ENCODE measurements at places on chromosomes 6 and 20. TPM values are rescaled to one million over a fixed set of nuclear protein-coding genes. Genes with fewer than 3 reads are reported as not detected.

GRCh38 chr20:25706793-25707192 is 10.1 kb upstream of the ZNF337 start:
- DNase-seq, result no peak
- H3K4me1 ChIP-seq, result no peaks in the 10 kb centered on the region
- H3K36me3 ChIP-seq, result no peaks in the 10 kb centered on the region
- H3K27me3 ChIP-seq, result no peaks in the 10 kb centered on the region

Gene TMEM217
- 3.3 TPM for total RNA-seq

GRCh38 chr20:22431419-22431818 is 153.0 kb downstream of the FOXA2 start:
- H3K4me1 ChIP-seq, result no peaks in the 10 kb centered on the region
- no peaks in the 10 kb centered on the region for H3K36me3 ChIP-seq
- no peak overlapping the region for H3K27ac ChIP-seq
- H3K4me3 ChIP-seq, result no peak overlapping the region
- DNase-seq, result no peak

Gene MMS22L
- 11.9 TPM for total RNA-seq

Gene RAET1L
- not detected for total RNA-seq

- H3K27me3 ChIP-seq, result no peaks in the 10 kb centered on the region
- H3K36me3 ChIP-seq, result no peaks in the 10 kb centered on the region
- no peak overlapping the region for H3K27ac ChIP-seq
- no peak overlapping the region for H3K4me3 ChIP-seq
These were observed 41.4 kb downstream of the MDFI start for GRCh38 chr6:41679696-41680095.

- H3K36me3 ChIP-seq, result no peaks in the 10 kb centered on the region
- H3K27me3 ChIP-seq, result no peaks in the 10 kb centered on the region
- DNase-seq, result peak; percentile 58
- no peak overlapping the region for H3K4me3 ChIP-seq
These were observed 5.6 kb downstream of the TAF4 start for GRCh38 chr20:62059920-62060630.

DNA sequence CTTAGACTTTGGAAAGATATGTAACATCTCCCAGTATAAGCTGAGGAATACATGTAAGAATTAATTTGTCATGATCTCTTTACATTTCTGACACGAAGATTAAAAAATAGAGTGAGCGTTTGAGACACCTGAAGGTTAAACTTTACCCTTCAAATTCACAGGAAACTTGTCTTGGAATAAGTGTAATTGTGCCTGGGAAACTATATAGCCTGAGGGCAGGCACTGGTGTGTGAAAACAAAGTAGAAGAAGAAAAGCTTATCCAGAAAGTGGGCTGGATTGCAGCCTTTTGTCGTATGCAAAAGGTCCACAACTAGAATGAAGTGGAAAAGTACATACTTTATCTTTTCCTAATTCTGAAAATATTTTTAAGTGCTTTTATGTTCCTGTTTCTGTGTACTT is 275.7 kb upstream of the TCF21 start:
- no peaks in the 10 kb centered on the region for H3K27me3 ChIP-seq
- H3K4me1 ChIP-seq, result peaks cover 20% of the 10 kb centered on the region
- H3K27ac ChIP-seq, result no peak overlapping the region
- no peaks in the 10 kb centered on the region for H3K36me3 ChIP-seq
- no peak overlapping the region for H3K4me3 ChIP-seq

- no peaks in the 10 kb centered on the region for H3K4me1 ChIP-seq
- no peak overlapping the region for H3K27ac ChIP-seq
- H3K27me3 ChIP-seq, result no peaks in the 10 kb centered on the region
- H3K4me3 ChIP-seq, result no peak overlapping the region
These were observed 192.7 kb upstream of the TFAP2D start for GRCh38 chr6:50520326-50521266.

Gene LY6G6C
- total RNA-seq, result not detected

- H3K4me3 ChIP-seq, result no peak overlapping the region
- H3K4me1 ChIP-seq, result no peaks in the 10 kb centered on the region
- no peak for DNase-seq
- no peaks in the 10 kb centered on the region for H3K27me3 ChIP-seq
These were observed 164.0 kb downstream of the MEI4 start for GRCh38 chr6:77816766-77817270.

DNA sequence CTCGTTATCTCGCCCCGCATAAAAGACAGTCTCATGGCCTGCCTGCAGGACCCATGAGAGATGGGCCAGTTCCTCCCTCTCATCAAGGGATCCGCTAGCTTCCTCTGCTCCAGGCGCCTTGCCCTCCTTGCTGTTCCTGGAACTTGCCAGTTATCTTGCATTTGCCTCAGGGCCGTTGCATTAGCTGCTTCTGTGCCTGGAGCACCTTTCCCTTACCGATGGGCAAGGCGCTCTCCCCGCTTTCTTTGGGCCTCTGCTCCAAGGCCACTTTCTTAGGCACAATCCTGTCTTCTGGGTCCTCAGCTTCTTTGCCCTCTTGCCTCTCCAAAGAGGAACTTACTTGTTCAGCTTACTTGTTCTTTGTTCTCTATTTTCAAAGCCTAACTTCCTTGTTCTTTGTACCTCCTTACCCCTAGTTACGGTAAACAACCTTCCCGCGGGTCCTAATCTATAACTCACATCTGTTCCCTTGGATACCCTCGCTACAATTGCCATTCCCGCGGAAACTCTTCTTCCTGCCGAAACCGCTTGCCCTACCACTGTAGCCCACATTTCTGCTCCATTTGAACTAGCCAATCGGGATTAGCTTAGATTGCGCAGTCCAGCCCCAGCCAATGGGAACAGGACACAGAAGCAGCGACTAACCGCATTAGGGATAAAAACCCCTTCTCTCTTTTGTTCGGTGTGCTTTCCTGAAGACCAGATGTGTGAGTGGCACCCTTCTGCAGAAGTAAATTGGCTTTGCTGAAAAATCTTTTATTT is 887 bp upstream of the NSFL1C start:
- H3K4me1 ChIP-seq, result peaks cover 30% of the 10 kb centered on the region
- H3K27me3 ChIP-seq, result no peaks in the 10 kb centered on the region
- no peak for DNase-seq
- H3K27ac ChIP-seq, result no peak overlapping the region

Gene BRPF3
- total RNA-seq, result 18.8 TPM

Gene SLC44A4
- total RNA-seq, result not detected

GRCh38 chr20:17863577-17864292 is 104.9 kb downstream of the SNX5 start:
- no peaks in the 10 kb centered on the region for H3K27me3 ChIP-seq
- H3K4me3 ChIP-seq, result no peak overlapping the region
- H3K36me3 ChIP-seq, result no peaks in the 10 kb centered on the region

GRCh38 chr6:111870742-111871064 is 2.5 kb downstream of the FYN start:
- no peak for DNase-seq
- H3K27me3 ChIP-seq, result no peaks in the 10 kb centered on the region
- no peaks in the 10 kb centered on the region for H3K36me3 ChIP-seq
- peak overlapping the region; percentile 86 for H3K4me3 ChIP-seq
